Stimulated activated CD4-positive, alpha-beta T cell treated with anti-CD3 and anti-CD28 coated beads, Interleukin-12 subunit alpha, Interleukin-12 subunit beta, amount 100 ng/mL, for 4 hours (primary cell): ENCODE measurements at places on chromosomes 6 and 20.

GRCh38 chr6:6790393-6790792 lies 201.9 kb downstream of the LY86 start:
- no peak for DNase-seq

DNA sequence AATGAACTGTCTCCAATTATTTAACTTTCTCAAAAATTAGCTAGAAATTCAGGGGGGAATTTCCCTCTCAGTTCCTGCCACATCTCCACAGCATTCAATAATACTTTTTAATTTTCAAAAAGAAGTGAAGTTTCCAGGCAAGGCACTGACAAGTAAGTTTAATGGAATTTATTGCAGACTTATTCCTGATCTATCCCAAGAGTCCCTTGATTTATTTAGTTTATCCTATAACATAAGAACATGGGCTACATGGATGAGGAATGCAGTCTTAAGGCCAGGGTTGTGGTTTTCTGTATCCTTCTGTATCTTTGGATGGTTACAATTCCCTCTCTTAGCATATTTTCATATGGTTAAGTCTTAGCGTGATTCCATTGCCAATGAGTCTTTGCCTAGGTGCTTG lies 126.5 kb downstream of the TSHZ2 start:
- DNase-seq, result no peak

GRCh38 chr6:81878479-81878878 lies 126.0 kb upstream of the TENT5A start:
- DNase-seq, result no peak

- DNase-seq, result no peak
Observed at GRCh38 chr20:43389839-43390626, 67.7 kb upstream of the SRSF6 start.
